ENCODE measurements at places on chromosomes 16 and 17. TPM values are rescaled to one million over a fixed set of nuclear protein-coding genes. Genes with fewer than 3 reads are reported as not detected.

The PLLP gene
- total RNA-seq = not detected

The SLC2A4 gene
- total RNA-seq = not detected

The CDC6 gene
- total RNA-seq = 19.0 TPM

The STAC2 gene
- total RNA-seq = not detected

DNA sequence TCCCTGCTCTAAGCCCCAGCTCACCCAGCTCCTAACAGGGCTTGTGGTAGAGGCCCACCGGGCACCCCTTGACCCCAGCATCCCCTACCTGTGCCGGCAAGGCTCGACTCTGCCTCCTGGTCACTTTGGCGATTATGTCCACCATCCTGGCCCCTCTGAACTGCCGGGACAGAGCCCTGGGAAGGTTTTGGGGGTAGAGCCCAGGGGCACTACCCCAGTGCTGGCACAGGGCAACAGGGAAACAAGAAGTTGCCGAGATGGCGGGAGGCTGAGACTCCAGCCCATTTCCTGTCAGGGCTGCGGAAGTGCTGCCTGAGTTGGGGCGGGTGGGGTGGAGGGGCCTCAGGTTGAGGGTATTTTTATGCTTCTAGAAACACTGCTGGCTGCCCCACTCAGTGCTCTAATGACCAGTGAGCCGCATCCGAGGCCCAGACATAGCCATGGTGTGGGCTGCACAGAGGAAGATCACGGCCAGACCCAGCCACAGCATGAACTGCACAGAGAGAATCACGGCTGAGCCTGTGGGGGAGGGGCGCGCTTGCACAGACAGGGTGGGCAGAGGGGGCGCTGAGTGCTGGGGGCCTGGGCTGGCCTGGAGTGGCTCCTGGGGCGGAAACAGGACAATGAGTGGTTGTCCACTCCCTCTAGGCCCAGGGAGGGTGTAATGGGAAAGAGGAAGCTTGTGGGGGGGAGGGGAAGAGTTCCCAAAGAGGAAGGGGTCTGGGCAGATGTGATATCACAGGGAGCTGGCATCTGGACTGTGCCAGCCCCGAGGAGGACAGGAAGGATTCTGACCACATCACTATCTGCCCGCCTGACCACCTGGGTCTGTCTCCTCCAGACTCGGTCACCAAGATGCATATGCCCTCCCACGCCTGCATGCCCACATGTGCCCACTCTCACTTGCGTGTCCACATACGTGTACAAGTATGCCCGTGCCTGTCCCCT, 22.3 kb downstream of the ARHGAP27 start:
- DNase-seq = no peak

DNA sequence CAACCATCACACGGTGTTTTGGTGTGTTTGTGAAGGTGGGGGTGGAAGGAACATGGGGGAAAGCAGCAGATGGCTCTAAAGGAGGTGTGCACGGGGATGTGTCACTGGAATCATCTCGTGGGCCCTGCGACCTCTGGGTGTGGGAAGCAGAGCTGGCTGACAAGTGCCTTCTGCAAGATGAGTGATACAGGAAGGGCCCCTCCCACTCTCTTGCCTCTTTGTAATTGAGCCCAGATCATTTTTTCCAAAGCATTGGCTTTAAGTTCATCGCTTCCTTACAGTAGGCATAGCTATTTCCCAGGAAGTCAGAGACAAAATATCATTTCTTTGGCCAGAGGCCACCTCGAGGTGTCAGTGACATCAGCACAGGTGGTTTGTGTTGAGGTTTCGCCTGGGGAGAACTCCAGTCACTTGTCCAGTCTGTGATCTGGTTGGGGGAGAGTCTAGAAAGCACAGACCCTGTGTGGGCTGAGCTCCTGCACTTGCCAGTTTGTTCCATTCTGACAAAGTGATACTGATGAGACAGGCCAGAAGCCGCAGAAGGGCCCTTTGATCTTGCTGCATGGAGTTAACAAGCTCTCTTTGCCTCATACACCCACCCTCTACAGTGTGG, 20.6 kb upstream of the SNTB2 start:
- DNase-seq = peak; percentile 22

DNA sequence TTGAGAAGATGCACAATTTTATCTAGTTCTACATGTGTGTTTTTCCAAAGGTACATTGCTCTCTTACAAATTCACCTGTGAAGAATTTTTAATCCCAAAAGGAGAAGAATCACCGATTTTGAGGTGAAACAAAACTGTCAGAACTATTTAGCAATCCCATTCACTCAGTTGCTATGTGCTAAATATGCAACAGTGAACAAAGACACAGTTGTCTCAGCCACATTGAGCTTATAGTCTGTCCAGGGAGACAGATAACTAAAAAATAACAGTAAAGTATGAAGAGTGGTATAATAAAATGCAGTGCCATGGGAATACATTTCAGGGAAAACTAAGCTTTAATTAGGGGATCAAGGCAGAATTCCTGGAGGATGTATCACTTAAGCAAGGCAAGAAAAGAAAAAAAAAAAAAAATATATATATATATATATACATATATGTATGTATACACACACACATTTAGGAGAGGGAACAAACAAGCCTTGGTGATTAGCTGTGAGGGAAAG, 110.4 kb downstream of the SPAG9 start:
- DNase-seq = no peak

DNA sequence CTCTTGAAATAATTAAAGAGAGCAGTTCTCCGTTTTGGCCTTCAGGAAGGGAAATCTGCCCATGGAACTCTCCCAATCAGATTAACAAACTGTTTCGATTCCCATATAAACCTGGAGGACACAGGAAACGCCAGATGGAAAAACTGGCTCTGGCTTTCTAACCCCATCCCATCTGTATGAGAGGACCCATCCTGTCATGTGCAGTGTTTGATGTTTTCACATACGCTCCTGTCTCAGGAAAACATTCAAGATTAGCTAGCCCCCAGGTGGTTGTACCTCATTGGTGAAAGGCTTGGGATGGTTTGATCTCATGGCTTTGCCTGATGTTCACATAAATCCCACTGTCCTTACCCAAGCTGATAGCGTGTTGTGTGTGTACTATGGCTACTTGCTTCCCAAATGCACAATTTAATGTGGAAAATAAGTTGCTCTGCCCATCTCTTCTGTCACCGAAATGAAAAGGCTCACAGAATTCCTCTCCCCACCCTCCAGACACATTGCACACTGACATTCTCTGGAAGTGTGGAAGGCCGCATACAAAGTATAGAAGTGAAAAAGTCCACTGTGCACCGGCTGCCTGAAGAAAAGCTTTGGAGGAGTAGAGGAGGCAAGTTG, 18.2 kb upstream of the ERN1 start:
- DNase-seq = peak; percentile 81

DNA sequence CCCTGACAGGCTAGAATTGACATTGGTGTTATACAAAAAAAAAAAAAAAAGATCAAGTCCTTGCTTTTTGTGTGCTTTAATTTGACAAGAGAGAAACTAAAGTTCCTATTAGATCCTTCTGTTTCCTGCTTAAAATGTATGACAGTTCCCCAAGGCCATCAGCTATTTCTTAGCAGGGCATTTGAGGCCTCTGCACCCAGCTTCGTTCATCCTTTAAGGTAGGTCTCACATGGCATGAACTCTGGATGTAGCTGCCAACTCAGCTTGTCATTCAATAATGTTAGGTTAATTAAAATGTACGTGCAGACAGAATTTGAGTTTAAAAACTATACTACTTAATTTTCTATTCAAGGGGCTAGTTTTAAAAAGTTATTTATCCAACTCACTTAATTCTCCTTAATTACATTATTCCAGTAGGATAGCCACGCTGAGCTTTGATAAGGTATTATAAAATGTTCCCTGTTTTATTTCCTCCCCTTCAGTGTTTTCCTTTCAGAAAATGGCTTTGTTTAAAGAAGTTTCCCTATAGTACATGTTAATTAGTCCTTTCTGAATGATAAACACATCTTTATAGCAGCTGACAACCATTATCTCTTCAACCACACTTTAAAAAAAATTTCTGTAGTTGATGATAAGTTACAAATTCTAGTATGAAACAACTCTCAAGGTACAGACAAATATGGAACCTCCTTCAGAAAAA, 1.2 kb upstream of the RFFL start:
- DNase-seq = no peak

- DNase-seq = no peak
Measured at GRCh38 chr16:90020260-90020837, 1.1 kb upstream of the DBNDD1 start.

DNA sequence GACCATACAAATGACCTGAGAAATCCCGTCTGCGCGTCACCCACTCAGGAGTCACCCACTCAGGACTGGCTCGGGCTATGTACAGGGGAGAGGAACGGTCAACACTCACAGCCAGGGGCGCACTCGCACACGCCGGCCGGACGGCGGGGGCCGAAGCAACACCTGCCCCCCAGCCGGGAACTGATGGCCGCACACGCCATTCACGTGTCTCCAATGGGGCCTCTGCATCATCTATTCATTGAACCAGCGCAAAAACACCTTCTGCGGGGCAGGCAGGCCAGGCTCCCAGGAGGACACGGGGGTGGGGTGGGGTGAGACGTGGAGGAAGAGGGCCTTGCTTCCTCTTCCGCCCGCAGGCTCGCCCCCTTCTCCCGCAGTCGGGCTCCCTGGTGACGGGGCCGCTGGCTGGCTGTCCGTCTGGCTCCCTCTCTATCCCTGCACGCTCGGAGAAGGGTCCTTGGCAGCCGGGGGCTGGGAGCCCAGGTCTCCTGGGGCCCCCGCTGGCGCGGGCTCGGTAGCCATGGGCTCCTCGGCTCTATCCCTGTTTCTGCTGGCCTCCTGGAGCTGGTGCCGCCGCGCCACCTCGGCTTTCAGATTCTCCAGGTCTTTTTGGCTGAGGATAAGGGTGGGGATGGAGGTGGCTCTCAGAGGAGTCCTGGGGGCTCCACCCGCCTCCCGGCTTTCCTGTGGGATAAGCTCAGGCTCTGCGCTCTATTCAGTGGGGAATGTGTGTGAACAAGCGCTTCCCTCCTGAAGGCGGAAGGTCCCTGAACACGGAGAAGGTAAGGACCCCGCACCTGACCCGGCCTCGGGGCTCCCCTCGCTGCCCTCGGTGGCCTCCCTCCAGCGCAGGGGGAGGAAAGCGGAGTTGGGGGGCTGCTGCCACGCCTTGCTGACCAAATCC, 21.1 kb downstream of the CLUH start:
- DNase-seq = no peak

DNA sequence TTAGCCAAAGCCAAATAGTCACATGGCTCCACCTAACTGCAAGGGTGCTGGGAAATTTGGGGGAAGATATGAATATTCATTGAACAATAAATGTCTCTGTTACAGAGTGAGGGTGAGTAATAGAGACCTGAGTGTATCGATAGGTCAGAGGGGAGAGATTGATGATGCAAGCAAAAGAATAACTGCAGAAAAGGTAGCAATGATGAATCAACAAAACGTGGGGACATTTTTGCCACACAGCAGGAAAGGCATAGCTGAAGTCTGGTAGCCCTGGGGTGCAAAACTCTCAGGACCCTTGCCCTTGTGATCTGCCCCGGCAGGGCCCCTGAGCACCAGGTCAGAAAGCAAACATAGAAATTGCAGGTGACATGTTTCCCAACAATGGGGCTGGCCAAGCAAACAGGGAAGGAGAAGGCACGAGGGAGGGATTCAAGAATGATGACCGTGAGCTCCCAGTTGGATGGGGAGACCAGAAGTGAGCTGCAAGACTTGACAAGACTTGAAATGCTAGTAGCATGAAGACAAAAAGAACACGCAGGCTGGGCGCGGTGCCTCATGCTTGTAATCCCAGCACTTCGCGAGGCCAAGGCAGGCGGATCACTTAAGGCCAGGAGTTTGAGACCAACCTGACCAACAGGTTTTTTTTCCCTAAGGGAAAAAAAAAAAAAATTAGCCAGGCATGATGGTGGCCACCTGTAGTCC, 12.7 kb upstream of the HERPUD1 start:
- DNase-seq = no peak

Measured in fibroblast of villous mesenchyme (primary cell).